ENCODE measurements at places on chromosomes 6 and 20.
A peak's percentile ranks its signal among the peaks of the same experiment; 100 is the strongest.

DNA sequence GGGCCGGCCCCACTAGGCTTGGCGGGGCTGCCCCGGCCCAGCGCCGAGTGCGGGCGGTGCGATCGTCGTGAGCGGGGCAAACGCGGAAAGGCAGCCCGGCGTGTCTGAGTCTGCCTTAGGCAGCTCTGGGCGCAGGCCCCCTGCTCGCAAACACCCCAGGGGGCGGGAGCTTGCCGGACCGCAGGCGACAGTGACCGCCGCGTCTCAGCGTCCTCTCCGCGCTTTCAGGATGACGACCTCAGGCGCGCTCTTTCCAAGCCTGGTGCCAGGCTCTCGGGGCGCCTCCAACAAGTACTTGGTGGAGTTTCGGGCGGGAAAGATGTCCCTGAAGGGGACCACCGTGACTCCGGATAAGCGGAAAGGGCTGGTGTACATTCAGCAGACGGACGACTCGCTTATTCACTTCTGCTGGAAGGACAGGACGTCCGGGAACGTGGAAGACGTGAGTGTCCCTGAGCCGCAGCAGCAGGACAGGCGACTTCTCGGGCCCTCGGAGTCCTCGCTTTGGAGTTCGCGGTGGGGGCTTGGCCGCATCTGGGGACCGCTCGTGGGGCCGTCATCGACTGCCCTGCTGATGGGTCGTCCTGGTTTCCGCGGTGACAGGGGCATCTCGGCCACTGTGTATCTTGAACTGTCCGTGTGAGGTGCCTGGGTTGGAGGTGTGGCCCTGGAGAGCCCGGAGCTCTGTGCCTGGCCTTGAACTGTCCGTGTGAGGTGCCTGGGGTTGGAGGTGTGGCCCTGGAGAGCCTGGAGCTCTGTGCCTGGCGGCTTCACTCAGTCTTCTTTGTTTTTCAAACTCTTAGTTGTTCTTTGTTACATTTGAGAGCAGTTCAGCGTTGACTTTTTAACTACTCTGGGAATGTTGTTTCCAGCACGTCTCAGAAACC is 786 bp downstream of the ADRM1 start:
- DNase-seq = peak; percentile 95

DNA sequence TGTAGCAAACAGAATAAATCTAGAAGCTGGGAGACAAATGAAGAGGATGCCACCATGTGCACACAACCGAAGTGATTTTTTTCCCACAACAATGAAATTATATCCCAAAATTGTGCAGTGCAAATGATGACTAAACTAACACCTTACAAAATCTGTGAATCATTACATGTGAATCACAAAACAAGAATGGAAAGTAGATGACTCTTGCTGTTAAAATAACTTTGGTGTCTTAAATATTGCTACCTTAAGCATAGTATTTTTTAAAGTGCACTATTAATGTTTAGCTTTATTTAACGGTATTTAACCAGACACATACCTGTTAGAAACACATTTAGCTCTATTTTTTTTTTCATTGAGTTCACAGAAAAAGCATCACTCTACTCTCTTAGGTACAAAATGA is 190.8 kb downstream of the TBC1D32 start:
- no peak for DNase-seq

DNA sequence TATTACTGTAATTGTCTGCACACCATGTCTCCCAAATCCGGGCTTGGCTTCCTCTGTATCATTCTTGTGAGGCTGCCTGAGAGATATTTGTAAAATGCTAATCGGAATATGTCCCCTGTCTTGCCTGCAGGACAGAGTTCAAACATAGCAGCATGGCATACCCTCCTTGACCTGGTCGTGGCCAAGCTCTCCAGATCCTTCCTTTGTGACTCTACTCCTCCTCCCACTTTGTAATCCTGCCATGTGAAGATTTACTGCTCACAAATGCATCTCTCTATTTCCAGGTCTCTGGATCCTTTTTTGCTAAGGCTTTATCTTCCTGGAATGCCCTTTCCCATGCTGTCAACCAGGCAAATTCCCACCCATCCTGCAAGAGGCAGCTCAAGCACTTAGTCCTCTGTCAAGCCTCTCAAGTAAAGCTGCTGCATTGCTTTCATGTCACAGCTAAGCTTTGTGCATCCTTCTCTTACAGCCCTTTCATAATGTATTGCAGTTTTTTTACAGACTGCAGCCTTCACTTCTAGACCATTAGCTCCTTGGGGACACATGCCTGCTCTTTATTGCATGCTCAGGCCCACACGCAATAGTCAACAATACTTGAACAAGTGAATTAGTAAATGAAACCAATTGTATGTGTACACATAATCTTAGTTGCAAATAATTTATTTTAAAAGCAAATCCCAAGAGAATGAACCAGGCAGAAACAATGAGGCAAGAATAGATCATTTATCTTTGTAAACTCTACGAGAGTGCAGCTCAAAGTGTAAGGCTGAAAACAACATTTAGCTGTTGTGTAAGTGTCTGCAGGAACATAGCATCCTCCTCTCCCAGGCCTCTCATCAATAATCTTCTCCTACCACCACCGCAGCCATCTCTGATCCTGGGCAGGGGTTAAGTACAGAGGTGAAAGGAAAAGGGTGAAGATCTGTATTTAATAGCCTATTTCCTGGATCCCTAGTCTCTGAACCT is 45.8 kb downstream of the HIVEP2 start:
- no peak for DNase-seq

- DNase-seq = no peak
Measured at GRCh38 chr6:1869308-1869707, 259.6 kb downstream of the FOXC1 start.

GRCh38 chr6:124983383-124984083 is 21.3 kb downstream of the RNF217 start:
- no peak for DNase-seq

DNA sequence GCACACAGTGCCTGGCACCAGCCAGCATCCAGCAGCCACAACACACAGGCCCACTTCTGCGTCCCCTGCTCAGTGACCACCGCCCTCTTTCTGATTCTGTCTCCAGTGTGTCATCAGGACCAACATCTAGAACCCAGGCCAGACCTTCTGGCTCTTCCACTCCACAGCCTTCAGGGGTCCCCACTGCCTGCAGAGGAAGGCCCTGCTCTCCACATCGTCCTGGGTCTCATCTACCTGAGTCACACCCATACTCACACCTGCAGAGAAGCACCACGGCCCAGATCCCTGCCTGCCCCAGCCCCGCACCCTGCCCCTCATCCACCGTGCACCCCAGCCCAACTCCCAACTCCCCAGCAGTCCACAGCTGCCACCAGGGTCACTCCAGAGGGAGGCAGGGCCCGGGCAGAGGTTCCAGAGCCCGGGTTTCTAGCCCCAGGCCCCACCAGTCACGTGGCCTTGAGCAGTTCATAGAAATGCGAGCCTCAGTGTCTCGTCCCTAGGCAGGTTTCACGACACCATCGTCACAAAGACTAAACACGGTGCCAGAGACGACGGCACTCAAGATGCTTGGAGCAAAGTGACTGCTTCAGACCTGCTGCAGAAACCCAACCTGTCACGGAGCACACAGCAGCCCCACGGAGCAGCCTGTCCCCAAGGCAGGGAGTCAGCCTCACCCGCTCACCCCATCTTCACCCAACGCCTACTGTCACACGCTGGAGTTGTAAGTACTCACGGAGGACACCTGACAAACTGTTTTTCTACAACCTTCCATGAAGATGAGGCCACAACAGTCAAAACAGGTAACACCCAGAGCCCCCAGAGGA is 16.1 kb downstream of the TAF4 start:
- DNase-seq = peak; percentile 57

DNA sequence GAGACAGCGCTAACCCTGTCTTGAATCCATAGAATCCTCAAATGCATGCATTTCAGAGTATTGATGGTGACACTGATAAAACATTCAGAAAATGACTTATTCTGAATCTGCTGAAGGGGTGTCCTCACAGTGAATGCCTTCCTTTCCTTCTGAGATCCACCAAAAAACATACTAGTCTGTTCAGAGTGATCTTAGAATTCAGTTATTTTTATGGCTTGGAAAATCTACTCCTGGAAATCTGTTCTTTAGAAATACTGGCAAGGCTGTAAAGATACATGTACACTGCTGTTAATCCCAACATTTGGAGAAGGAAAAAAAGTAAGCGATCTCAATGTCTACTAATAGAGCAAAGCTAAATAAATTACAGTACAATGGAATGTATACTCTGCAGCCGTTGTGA is 672.6 kb upstream of the AGPAT4 start:
- no peak for DNase-seq

DNA sequence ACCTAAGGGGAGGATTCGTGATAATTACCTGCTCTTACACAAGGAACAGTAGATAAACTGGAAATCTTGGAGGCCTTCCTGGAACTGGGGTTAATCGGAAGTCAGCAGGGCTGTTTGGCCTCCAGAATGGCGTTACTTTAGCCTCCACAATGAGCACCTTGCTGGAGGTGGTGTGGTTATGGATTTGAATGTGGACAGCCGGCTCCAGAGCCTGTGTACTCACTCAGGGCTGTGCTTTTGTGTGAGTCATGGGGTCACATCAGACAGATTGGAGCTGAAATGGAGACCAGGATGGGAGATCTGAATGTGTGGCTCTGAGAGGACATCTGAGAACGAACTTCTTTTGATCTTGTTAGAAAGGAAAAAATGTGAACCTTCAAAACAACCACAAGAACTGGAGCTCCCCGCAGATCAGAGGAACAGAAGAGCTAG is 30.4 kb downstream of the IGF2R start:
- no peak for DNase-seq

GRCh38 chr6:14865531-14866100 is 380.3 kb upstream of the JARID2 start:
- DNase-seq = no peak

DNA sequence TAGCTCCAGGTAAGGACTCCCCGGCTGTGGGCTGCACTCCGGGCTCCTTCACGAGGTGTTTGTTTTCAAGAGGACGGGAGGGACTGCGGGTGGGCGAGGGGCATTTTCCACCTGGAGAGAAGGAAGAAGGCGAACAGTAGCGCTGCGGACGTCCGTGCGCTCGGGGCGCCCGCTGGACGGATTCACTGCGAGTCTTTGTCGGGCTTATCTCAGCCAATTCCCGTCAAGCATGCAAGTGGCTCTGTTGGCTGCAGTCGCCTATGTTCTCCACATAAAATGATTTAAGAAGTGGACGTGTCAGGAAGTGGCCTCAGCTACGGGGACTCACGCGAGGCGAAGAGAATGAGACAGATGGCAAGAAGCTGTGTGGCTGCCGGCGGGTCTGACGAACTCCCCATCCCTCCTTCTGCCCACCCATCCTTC is 332 bp downstream of the GRIK2 start:
- no peak for DNase-seq

- DNase-seq = peak; percentile 23
Measured at GRCh38 chr20:2088891-2089290, 12.7 kb upstream of the STK35 start.

DNA sequence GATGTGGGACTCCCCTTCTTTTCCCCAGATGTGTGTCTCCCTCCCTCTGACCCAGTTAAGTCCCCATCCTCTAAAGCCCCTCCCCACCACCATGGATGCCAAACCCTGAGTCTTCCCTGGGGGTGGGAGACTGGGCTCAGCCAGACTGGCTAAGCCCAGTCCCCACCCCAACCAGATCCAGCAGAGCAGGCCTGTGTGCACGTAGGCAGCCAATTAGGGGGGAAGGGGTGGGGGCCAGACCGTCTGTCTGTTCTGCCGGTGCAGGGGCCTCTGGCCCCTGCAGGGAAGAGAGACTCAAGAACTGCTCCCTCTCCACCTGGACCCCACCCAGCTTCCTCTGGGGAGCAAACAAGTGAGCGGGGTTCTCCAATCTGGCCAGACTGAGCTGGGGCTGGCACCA is 605 bp downstream of the COX4I2 start:
- no peak for DNase-seq

- DNase-seq = peak; percentile 62
Measured at GRCh38 chr6:169274781-169275180, 21.1 kb upstream of the THBS2 start.

DNA sequence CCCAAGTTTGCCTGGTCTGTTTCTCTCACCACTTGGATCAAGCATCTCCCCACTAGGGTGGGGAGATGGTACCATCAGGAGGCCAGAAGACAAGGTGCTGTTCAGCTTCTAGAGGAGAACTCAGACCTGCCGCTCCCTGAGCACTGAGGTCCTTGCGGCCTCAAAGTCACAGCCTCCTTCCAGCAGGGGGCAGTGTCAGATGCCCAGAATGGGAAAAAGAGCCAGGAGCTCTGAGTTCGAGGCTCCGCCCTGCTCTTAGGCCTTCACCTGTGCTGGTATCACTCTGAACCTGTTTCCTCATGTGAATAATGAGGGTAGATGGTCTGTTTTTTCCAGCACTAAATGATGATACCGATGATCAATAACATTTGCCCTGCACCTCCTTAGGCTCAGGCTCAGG is 68.7 kb downstream of the TOX2 start:
- no peak for DNase-seq

- no peak for DNase-seq
Measured at GRCh38 chr6:109313139-109313538, 69.1 kb downstream of the CD164 start.

DNA sequence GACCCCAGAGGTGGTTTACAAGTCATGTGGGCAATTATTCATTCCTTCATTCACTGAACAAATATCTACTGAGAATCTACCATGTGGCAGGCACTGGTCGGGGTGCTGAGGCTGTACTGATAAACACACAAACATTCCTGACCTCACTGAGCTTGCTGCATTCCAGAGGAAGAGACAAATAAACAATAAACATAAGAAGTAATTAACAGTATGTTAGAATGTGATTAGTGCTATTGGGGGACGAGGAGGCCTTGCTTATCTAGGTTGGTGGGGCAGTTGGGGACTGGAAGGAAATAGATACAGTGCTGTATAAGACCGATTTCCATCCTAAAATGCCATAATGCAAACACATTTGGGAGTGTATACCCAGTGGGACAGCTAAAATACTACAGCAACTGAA is 44.1 kb downstream of the MAK start:
- no peak for DNase-seq

DNA sequence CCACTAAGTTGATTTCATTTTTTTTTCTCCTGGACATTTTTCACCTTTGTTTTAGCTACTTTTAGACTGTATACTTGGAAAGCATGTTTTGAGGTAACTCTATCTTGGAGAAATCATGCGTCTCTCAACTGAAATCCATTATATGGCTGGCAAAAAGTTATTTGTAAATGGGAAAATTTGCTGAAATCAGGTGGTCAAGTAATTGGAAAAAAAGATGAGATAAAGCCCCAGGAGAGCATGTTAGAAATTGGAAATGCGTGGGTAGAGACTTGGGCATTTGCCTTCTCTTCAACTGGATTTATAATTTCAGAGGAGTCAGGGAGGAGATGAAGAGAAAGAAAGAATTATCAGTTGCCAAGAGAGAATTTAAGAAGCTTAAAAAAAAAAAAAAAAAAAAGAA is 217.1 kb upstream of the MAP3K7 start:
- DNase-seq = no peak

GRCh38 chr6:23445157-23445710 is 680.8 kb upstream of the NRSN1 start:
- no peak for DNase-seq
